ENCODE measurements at places on chromosomes 11 and 22.

- no peak for DNase-seq
Measured at GRCh38 chr11:69370984-69371709, 77.2 kb downstream of the MYEOV start.

DNA sequence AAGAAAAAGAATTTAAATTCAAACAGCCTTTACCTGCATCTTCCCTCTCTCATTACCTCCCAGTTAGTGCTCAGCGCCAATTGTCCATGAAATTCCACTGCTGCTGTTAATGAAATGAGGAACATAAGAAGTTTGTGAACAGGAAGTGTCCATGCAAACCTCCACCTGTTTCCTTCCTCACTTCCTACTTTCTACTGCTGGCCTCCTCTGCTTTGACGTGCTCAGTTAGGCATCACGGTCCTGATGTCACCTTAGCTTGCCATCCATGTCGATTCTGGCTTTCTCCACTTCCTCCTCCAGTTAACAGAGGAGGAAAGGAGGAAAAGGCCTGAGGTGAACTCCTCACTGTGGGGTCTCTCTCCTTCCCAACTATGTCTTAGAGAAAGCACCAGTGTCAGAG is 26.9 kb upstream of the HTR3A start:
- DNase-seq: no peak

GRCh38 chr22:22349455-22349836 is 104.9 kb downstream of the VPREB1 start:
- DNase-seq: no peak

GRCh38 chr11:94543695-94544645 is at the start of gene FUT4:
Gene FUT4 (plus strand): TSS chr11:94543921. CDS start chr11:94544134, 213 bp downstream.
- DNase-seq: peak; percentile 95

GRCh38 chr11:27081056-27081455 is 40.4 kb downstream of the BBOX1 start:
- DNase-seq: no peak

GRCh38 chr11:101439488-101439887 is 144.3 kb downstream of the TRPC6 start:
- DNase-seq: no peak

DNA sequence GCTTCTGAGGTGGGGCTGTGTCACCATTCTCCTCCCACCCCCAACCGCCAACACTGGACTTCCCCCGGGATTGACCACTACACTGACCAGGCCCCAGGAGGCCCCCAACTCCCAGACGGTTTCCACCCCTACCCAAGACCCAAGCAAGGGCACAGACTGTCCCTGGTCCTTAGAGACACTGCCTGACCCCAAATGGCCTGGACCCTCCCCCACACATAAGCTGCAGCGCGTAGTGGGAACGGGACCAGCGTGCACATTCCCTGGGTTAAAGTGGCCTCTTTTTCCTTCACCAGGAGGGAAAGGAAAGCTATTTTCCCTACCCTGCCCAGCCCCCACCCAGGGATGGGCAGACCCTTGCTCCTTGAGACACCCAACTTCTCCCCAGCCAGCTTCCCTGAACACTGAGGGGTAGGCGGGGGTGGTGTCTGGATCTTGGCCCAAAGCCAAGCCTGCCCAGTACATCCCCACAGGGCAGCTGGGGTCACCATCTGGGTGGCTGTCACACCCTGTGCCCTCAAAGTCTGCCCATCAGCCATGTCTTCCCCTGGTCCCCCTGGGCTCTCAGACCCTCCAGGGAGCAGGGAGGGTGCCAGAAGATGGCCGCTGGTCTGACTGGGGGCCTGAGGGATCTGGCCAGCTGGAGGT is 1.6 kb upstream of the MAPK12 start:
- DNase-seq: no peak

DNA sequence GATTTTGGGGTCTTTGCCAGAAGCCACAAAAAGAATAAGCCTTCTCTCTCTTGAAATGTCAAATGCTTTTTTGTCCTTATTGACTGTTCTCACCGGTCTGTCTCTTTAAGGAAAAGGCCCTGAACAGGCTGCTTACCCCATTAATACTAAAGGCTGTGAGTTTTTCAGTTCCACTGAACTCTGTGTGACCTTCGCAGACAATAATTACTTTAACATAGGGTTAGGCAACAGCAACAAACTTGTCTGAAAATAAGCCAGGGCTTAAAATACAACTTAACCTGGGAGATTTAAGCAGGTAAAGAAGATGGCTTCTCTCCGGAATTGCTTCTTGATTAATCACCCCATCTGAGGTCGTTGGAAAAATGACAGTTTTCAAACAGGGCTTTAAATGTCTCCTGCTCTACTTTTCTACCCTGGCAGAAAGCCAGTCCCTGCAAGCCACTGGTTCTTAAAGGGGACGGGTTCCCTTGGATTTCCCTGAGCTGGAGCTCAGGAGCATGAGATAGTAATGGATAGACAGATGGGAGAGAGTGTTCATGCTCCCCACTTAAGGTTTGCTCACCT is 69.4 kb downstream of the ARL14EP start:
- no peak for DNase-seq

- no peak for DNase-seq
Measured at GRCh38 chr11:23564370-23564769, 704.1 kb upstream of the CCDC179 start.

DNA sequence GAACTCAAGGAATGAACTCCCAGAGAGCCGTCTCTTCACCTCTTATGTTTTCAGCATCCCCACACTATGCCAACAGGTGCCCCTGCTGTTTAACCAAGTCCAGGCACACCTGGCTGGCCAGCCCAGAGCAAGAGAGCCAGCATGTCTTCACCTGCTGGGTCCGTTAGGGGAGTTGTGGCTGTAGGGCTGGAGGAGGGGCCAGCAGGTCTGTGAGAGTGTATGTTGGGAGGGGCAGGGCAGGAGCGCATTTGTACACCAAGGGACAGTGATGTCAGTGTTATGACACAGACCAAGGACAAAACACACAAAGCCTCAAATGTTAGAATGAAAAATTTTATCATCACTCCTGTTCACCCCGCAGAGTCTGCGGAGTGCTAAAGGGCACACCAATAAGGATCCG is 5.8 kb downstream of the PATZ1 start:
- no peak for DNase-seq

GRCh38 chr11:61378713-61379313 is 13.6 kb upstream of the TMEM216 start:
- peak; percentile 92 for DNase-seq

GRCh38 chr22:11605468-11605981 is 3922.5 kb upstream of the OR11H1 start:
- no peak for DNase-seq

DNA sequence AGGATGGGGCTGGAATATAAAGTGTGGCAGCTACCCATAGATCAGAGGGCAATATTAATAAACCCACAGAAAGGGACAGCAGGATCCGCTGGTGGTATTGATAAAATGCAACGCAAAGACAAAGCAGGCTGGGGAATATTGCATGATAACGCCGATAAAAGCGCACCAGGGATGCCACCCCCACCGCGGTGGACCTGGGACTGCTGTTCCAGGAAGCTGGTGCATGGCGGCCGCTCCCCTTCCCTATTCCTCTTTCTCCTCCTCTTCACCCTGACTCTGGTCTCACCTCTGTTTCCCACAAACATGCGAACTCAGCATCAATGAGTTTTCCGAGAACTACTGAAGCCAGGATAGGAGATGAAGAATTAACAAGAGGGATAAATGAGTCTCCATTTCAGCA is 20.2 kb downstream of the SPATA19 start:
- DNase-seq: no peak

DNA sequence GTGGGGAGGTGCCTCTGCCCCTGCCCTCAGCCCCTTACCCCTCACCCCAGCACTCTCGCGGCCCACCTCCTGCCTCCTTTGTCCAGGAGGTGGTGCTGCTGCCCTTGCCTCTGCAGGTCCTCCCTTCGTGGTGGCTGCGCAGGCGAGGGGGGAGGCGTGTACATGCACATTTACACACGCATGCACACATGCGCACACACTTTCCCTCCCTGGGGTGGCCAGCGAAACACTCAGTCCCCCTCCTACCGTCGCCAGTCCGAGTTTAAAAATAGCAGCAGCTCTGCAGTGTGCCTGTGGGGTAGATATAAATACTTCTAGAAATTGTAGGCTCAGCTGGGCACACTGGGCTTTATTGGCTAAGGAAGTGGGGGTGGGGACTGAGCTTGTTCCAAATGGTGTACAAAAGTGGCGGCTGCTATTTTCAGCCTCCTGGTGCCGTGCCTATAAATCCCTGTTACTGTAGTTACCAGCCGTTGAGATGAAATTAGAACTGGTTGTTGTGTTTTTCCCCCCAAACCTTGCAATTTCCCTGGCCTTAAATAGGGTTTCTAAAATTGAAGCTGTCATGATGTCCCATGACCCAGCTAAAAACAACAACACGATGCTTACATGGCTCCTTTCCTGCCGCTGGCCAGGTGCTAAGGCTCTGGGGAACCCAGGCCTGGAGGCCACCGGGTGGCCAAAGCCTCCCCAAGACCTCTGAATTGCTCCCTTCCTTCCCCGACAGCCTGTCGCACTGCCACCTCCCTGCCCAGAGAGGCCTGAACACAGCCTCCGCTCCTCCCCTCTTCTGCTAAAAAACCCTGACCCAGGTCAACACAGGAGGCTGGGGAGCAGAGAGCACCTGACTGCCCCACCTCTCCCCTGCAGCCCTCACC is 12.4 kb downstream of the PICK1 start:
- no peak for DNase-seq

GRCh38 chr22:49678137-49678841 is 149.4 kb downstream of the BRD1 start:
- DNase-seq: no peak

DNA sequence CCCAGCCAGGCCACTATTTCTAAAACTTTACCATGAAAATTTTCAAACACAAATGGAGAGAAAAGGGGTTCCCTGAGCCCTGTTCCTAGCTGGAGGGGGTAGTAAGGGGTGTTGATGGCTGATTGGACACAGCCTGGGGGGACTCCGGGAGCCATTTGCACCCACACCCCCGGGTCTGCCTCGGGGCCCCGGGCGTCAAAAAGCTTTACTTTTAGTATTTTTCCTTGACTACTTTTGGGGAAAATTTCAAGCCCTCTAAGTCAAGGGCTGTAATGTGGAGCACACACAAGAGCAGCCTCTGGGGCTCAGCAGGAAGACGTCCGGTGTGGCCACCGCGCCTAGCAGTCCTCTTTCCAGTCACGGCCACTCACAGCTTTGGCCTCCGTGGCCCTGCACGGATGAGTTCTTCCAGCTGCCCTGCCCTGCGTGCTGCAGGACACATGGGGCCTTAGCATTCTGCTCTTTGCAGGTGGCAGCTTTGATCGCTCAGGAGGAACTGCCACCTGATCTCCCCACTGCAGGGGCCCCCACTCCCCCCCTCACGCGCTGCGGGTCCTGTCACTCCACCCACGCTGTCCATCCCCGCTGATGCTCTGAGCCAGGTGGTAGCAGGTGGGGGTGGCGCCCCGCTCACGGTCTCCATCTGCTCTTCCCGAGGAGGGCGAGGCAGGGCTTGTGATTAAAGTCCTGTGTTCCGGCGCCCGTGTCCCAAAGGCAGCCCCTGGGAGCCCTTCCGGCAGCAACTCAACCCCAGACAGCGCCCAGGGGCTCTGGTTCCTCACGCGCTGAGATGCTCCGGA is 14.4 kb downstream of the RNH1 start:
- DNase-seq: no peak

DNA sequence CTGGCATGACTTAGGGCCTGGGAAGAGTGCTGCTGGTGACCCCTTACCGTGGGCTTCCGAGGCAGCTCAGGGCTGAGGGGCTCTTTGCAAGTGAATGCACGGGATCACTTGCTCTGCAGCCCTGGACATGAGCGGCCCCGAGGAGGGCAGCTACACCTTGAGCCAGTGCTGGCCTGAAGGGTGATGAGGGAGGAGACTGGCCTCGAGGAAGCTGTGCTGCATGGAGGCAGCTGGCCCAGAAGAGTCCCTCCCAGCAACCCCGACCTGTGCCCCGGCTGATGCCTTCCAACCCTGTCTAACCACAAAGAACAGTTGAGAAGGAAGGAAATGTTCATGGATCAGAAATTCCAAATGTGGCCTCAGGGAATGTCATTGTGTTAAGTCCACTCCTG is 45.2 kb downstream of the TBX1 start:
- DNase-seq: peak; percentile 60

DNA sequence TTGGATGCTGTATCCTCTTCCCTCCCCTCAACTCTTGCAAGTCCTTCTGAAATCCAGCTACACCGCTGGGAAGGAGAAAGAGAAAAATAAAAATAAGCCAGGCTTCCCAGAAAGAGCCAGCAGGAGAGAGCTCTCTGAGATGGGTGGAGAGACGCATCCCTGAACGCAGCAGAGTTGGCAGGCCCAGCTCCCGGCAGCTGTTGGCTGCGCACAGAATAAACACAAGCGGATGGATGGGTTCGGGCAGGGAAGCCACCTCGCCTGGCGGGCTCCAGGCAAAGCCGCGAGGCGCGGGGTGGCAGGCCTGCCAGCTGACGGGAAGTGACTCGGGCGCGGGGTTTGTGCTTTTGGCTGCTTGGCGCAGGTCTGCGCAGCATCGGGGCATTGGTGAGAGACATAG is 537.7 kb downstream of the MIAT start:
- no peak for DNase-seq

- DNase-seq: no peak
Measured at GRCh38 chr11:107988397-107989158, 20.1 kb upstream of the CUL5 start.

DNA sequence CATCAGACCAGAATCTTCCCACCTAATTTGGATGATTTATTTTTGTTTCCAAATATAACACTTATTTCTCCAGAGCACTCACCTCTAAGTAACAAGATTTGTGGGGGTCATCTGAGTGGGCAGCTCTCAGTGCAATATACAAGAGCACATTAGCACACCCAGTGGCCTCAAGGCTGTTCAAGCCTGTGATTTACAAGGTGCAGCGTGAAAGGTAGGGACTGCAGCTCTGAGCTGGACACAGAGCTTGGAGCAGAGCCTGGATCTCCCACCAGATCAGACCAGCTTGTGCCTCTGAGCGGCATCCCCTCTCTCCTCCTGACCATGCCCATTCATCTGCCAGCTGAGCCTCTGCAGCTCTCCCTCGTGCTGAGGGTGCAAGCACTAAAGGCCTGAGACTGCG is 323.3 kb upstream of the ZC3H12C start:
- no peak for DNase-seq

GRCh38 chr11:72305891-72306585 is 62.1 kb upstream of the PHOX2A start:
- DNase-seq: no peak
